ENCODE measurements at places on chromosomes 6 and 20. TPM values are rescaled to one million over a fixed set of nuclear protein-coding genes. Genes with fewer than 3 reads are reported as not detected.
A peak's percentile ranks its signal among the peaks of the same experiment; 100 is the strongest.

Gene RIMS4
- 13.8 TPM for total RNA-seq

GRCh38 chr6:112437058-112437457 lies 89.9 kb downstream of the RFPL4B start:
- H3K4me1 ChIP-seq, result peaks cover 13% of the 10 kb centered on the region
- DNase-seq, result no peak
- no peak overlapping the region for H3K27ac ChIP-seq
- no peaks in the 10 kb centered on the region for H3K36me3 ChIP-seq

GRCh38 chr6:16494793-16495192 lies 256.4 kb downstream of the GMPR start:
- no peaks in the 10 kb centered on the region for H3K4me1 ChIP-seq
- H3K4me3 ChIP-seq, result no peak overlapping the region
- H3K36me3 ChIP-seq, result no peaks in the 10 kb centered on the region
- H3K27ac ChIP-seq, result no peak overlapping the region
- DNase-seq, result peak; percentile 51

- H3K4me3 ChIP-seq, result peak within 1 kb of the TSS; percentile 31
- peaks cover 28% of the 10 kb centered on the region for H3K4me1 ChIP-seq
- no peak within 1 kb of the TSS for H3K27ac ChIP-seq
- DNase-seq, result peak; percentile 81
- no peaks in the 10 kb centered on the region for H3K27me3 ChIP-seq
These were observed at the start of gene COL12A1 for GRCh38 chr6:75205776-75206575. COL12A1 (minus strand) TSS chr6:75206053; CDS start chr6:75202792, 3,261 bp downstream.

Gene MTFR2
- 0.59 TPM for total RNA-seq

Gene ASIP
- total RNA-seq, result not detected

Gene COL19A1
- not detected for total RNA-seq

DNA sequence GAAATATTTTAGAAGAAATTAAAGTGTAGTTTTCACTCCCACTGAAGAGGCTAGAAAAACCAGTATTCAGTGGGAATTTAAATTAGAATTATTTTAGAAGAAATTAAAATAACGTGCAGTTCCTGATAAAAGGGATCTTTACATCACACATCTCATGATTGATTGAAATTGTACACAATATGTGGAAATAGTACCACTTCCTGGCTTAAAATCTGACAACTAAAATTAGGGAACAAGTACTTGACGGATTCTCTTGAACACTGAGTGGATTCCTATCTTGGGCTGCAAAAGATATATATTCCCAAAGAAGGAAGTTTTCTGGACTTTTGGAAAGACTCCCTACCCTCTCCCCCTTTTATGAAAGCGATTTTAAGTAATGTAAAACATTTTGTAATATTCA lies 14.6 kb upstream of the MTCL3 start:
- H3K4me3 ChIP-seq, result no peak overlapping the region
- H3K27me3 ChIP-seq, result no peaks in the 10 kb centered on the region
- no peak overlapping the region for H3K27ac ChIP-seq
- H3K36me3 ChIP-seq, result no peaks in the 10 kb centered on the region

DNA sequence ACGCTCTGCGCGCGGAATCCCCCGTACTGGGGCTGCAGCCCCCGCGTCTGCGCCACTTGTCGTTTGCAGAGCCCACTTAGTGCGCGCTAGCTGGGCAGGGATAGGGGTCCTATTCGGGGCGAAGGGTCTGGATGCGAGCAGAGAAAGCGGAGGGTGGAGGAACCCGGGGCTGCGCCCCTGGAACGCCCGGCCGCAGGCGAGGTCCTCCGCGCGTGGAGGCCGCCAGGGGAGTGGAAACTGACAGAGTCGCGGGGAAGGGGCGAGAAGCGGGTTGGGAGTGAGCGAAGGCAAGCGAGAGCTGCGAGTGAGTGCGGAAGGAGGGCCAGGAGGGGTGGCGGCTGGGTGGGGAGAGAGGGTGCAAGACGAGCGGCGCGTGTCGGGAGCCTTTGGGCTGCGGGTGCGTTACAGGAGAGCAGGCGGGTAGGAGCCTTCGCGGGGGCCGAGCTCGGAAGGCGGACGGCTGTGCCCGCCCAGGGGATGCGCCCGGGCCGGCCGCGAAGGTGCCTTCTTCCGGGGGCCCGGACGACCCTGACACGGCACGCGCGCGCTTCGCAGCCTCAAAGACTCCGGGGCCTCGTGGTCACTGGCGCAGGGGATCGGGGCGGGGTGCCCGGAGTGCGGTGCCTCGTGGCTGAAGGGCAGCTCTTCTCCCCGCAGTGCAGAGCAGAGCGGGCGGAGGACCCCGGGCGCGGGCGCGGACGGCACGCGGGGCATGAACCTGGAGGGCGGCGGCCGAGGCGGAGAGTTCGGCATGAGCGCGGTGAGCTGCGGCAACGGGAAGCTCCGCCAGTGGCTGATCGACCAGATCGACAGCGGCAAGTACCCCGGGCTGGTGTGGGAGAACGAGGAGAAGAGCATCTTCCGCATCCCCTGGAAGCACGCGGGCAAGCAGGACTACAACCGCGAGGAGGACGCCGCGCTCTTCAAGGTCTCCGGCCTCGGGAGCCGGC lies 1.2 kb downstream of the IRF4 start:
- peaks cover 31% of the 10 kb centered on the region for H3K4me1 ChIP-seq
- H3K27ac ChIP-seq, result no peak overlapping the region
- H3K4me3 ChIP-seq, result peak overlapping the region; percentile 27

Gene RNF182
- total RNA-seq, result 4.4 TPM

DNA sequence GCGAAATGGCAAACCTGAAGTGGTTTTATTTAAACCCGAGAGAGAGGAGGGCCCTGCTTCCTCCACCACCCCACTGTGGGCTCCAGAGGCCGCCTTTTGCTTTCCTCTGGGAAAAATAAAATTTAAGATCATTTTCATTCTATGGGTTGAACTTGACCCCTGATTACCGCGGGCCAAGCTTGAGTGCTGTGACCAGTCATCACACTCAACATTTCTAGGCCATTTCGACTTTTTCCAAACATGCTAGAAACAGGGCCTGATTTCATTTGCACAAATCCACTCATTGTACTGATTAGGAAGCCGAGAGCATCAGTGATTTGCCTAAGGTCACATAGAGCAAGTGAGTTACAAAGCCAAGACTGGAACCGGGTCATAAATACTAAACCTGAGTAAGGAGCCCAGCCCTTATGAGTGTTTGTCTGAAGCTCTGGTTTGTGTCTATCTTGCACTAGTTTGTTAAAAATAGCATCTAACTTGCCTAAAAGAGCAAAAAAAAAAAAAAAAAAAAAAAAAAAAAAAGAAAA lies 179.7 kb downstream of the DLL1 start:
- no peaks in the 10 kb centered on the region for H3K36me3 ChIP-seq
- no peaks in the 10 kb centered on the region for H3K4me1 ChIP-seq
- no peak for DNase-seq
- no peaks in the 10 kb centered on the region for H3K27me3 ChIP-seq
